Activated CD8-positive, alpha-beta memory T cell treated with anti-CD3 and anti-CD28 coated beads, Interleukin-2, amount 10 ng/mL, durations not matched to agents 7 days and 5 days (primary cell): ENCODE measurements at places on chromosomes 6 and 20. TPM values are rescaled to one million over a fixed set of nuclear protein-coding genes. Genes with fewer than 3 reads are reported as not detected.
A peak's percentile ranks its signal among the peaks of the same experiment; 100 is the strongest.

The TRIM31 gene
- total RNA-seq, result not detected

The OR2W1 gene
- not detected for total RNA-seq

The CALHM6 gene
- 13.8 TPM for total RNA-seq

GRCh38 chr6:69818223-69818930 is 21.6 kb upstream of the LMBRD1 start:
- H3K4me1 ChIP-seq, result peaks cover 43% of the 10 kb centered on the region
- no peak for DNase-seq
- H3K27me3 ChIP-seq, result no peaks in the 10 kb centered on the region
- H3K27ac ChIP-seq, result no peak overlapping the region
- no peak overlapping the region for H3K4me3 ChIP-seq
- peaks cover 5% of the 10 kb centered on the region for H3K36me3 ChIP-seq

The VNN1 gene
- not detected for total RNA-seq

The PCED1A gene
- 30.6 TPM for total RNA-seq

The HRH3 gene
- total RNA-seq, result not detected

The HLA-F gene
- 444 TPM for total RNA-seq

DNA sequence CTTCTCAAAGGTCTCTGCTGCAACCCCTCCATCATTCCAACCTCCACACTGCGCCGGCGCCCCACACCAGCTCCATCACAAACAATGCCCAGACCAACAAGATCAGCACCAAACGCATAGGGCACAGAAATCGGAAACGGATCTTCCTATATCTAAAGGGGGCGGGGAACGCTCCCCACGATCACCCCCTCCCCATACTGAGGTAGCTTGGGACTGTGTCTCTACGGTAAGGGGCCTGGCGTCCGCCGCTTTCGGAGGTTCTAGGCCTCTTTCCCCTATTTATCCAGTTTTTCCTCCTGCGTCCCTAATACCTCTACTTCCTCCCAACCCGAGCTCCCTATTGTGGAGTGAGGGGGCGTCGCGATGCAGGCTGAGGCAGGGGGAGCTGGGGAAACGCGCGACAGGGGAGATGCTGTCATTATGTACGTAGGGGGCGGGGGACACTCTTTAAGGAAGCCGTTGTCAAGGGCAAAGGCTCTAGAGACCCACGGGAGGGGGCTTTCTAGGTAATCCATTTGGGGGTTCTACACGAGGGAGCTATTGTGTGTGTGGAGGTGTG is 909 bp downstream of the DNAAF9 start:
- no peak for DNase-seq
- H3K27me3 ChIP-seq, result no peaks in the 10 kb centered on the region
- H3K4me3 ChIP-seq, result peak overlapping the region; percentile 84
- peak overlapping the region; percentile 67 for H3K27ac ChIP-seq
- no peaks in the 10 kb centered on the region for H3K36me3 ChIP-seq

DNA sequence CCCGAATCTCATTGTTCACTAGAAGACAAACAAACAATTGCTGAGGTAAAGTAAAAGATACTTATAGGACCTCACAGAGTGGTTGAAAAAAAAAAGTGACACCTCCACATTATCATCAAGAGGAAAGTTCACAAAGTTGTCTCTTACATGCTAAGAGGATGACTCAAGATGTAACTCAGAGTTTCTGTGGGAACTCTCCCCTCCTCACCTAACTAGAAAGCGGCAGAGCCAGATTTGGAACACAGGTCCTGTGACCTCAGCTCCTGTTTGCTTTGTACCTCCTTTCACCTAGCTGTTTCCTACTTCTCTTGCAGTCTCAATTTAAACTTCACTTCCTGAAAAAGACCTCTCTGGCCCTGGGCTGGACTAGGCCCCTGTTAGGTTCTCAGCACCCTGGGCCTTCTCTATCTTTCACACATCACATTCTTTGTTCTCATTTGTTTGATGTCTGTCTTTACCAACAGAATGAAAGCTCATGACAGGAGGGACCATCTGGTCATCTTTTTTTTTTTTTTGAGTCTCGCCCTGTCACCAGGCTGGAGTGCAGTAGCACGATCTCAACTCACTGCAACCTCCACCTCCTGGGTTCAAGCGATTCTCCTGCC is 60.8 kb downstream of the CD24 start:
- no peak overlapping the region for H3K4me3 ChIP-seq
- H3K27ac ChIP-seq, result no peak overlapping the region

GRCh38 chr6:7731294-7731693 is 5.4 kb downstream of the BMP6 start:
- no peak for DNase-seq
- peaks cover 9% of the 10 kb centered on the region for H3K4me1 ChIP-seq
- H3K27me3 ChIP-seq, result peaks cover 79% of the 10 kb centered on the region
- no peaks in the 10 kb centered on the region for H3K36me3 ChIP-seq
- H3K4me3 ChIP-seq, result no peak overlapping the region

The NRSN2 gene
- 5.0 TPM for total RNA-seq

GRCh38 chr20:63483834-63484233 is 11.4 kb upstream of the KCNQ2 start:
- DNase-seq, result no peak
- no peaks in the 10 kb centered on the region for H3K36me3 ChIP-seq
- no peaks in the 10 kb centered on the region for H3K4me1 ChIP-seq

DNA sequence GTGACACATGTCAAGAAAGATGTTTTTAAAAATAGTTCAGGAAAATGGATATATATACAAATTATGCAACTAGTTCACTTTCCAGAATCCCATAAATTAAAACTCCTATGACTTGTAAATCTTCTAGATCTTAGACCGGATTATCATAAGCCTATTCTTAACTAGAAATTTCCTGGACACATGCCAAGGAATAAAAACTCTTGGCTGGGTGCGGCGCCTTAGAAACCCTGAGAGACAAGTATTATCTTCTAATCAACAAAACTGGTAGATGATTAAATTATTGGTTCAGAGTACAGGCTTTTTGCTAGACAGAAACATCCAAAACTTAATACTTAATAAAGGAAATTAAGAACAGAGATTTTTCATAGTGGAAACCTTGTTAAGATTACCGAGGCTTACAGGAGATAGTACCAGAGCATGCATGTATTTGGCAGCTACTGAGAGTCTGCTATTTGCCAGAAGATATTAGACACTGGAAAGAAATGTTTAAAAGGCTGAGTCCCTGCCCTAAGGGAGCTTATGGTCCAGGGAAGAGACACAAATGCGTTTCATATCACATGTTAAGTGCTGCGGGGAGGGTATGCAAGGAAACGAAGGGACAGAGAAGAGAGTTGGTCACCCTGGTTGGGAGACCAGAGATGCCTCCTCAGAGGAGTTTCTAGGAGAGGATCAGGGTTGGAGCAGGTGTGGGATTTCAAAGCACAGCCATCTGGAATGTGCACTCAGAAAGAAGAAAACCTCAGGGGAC is 46.5 kb upstream of the IFNGR1 start:
- H3K27ac ChIP-seq, result no peak overlapping the region
- peaks cover 25% of the 10 kb centered on the region for H3K4me1 ChIP-seq
- no peak for DNase-seq
- no peaks in the 10 kb centered on the region for H3K36me3 ChIP-seq
- H3K27me3 ChIP-seq, result peaks cover 44% of the 10 kb centered on the region
- H3K4me3 ChIP-seq, result no peak overlapping the region

The PXT1 gene
- total RNA-seq, result 0.32 TPM

The PLCB4 gene
- total RNA-seq, result not detected

DNA sequence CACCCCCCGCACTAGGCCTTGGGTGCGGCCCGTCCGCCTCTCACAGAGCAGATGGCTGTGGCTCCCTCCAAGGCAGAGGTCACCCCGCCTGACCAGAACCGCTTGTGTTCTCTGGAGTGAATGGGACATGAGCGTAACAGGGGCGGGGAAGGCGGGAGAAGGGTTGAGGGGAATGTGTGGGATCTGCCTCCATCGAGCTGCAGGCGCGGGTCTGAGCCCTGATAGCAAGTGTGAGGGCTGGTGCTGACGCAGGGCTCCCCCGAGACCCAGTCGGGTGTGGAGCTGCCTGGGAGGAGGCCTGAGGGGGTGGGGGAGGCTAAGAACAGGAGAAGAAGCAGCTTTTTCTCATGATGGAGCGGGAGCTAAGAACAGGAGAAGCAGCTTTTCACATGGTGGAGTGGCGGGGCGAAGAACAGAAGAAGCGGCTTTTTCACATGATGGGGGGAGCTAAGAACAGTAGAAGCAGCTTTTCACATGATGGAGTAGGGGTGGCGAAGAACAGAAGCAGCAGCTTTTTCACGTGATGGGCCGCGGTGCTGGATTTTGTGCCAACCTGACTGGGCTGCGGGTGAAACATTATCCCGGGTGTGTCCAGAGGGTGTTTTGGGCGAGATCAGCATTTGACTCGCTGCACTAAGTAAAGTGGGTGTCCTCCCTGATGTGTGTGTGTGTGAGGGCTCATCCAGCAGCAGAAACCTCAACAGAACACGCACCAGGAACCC is 169.3 kb downstream of the TTLL2 start:
- H3K27ac ChIP-seq, result no peak overlapping the region
- H3K4me3 ChIP-seq, result no peak overlapping the region
- no peaks in the 10 kb centered on the region for H3K36me3 ChIP-seq
- no peaks in the 10 kb centered on the region for H3K4me1 ChIP-seq

DNA sequence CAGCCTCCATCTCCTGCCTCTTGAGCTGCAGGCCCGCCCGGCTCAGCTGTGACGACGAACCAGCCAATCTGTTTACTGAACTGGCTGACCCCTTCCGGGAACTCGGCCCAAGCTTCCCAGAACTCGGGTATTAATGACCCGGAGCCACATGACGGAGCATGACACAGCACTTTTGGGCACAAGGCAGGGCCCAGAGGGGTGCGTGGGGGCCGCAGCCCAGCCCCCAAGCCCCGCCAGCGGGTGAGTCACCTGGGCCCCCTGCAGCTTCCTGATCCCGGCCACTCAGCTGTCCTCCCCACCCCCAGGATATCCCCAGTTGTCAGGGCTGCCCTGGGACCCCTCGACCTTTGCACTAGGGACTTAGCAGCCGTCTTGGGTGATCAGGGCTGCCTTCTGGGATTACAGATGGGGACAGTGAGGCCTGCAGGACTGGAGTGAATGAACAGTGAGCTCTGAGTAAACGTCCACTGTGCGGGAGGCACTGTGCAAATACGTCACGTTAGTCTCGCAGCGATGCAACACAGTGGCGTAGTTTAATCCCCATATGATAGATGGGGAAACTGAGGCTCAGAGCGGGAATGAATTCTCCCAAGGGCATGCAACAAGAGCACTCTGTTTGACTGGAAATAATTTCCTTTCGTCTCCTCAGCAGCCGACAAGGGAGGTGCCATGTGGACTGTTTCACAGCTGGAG is 102.1 kb downstream of the CEBPB start:
- DNase-seq, result peak; percentile 83
- no peaks in the 10 kb centered on the region for H3K36me3 ChIP-seq
- H3K4me1 ChIP-seq, result peaks cover 38% of the 10 kb centered on the region
- no peak overlapping the region for H3K4me3 ChIP-seq
- H3K27ac ChIP-seq, result peak overlapping the region; percentile 63

The OSTM1 gene
- total RNA-seq, result 30.5 TPM
